ENCODE measurements at places on chromosomes 13 and 19.

GRCh38 chr19:54481326-54481930 lies 8.3 kb upstream of the CDC42EP5 start:
- DNase-seq, result peak; percentile 49

DNA sequence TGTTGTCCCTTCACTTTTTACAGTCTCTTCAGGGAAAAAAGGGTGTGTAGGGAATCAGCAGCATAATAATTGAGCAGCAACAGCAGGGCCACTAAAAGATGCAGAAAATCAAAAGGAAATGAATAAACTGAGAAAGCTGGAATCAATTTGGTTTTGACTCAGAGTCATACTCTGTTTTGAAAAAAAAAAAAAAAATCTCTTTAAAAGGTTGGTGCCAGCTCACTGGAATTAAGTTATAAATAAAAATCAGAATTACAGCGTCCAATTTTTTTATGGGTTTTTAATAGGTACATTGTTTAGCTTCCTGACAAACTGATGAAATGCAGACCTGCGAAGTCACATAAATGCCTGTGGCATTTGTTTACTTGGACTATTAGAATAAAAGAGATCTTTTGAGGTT lies 231.9 kb downstream of the COG6 start:
- DNase-seq, result no peak

GRCh38 chr19:49690079-49690655 lies 749 bp upstream of the CPT1C start:
- DNase-seq, result no peak

DNA sequence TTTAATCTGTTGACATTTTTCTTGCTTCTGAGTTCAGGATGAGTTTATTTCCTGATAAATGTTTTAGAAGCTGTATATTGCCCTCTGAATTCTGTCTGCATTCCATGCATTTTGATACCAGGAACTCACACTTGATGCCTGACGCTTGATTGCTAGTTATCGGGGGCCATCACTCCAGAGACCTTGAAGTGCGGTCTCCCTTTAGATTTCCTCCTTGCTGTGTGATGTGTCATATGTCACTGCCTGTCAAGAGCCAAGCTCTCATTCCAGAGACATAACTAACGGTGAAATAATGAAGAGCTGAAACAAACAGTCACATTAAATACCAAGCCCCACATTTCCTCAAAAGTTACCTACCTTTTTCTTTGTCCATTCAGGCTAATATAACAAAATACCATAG lies 155.5 kb downstream of the TNFSF13B start:
- no peak for DNase-seq

- DNase-seq, result no peak
Measured at GRCh38 chr19:18362934-18363542, 22.6 kb downstream of the PGPEP1 start.

DNA sequence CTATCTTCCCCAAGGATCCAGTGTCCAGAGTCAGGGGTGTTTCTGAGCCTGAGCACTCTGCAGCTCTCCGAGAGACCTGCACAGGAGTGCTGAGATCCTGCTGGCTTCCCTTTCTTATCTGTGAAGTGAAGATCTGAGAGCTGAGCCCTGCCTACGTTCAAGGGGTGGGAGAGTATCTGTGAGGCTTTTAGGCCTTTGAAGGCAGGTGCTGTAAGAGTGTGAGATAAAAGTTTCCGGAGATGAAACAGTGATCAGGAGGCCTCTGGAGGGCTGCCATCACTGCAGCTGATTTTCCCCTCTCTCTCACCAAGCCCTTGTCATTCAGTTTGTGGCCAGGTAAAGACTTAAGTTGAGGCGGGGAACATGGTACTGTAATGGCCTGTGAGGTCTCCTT lies 83.1 kb downstream of the AKAP11 start:
- DNase-seq, result peak; percentile 61

DNA sequence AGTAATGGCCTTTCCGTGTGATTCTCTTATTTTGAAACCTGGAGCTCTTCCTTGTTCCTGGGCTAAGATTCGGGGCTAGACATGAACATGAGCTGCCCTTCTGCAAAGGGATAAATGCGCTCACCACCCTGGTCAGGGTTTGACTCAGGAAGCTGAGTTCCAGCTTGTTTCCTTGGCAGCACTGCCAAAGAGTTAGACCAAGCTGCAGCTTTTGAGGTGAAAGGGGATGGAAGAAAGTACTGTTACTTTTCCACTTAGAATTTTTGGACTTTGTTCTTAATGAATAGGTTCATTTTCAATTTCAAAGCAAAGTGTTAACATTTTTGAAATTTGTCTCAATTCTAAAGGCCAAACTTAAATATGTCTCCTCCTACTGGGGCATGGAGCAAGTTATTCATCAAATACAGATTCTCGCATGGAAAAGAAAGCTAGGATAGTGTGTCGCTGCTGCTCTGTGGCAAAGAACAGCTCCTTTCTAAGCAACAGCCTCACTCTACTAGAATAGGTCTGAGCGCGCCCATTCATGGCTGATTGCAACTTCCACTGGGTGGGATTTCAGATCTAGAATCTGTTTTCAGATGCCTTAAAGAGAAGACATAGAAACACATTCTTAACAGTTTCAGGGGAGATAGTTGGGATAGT lies 2.2 kb downstream of the RGCC start:
- peak; percentile 29 for DNase-seq

DNA sequence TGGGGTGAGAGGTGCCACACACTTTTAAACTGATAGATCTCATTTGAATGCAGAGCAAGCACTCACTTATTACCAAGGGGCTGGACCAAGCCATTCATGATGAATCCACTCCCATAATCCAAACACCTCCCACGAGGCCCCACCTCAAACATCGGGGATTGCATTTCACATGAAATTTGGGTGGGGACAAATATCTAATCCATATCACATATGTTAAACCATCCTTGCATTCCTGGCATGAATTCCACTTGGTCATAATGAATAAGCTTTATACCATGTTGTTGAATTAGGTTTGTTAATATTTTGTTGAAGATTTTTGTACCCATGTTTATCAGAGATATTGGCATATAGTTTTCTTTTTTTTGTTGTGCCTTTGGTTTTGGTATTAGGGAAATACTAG lies 1198.7 kb upstream of the ATXN8OS start:
- DNase-seq, result no peak

DNA sequence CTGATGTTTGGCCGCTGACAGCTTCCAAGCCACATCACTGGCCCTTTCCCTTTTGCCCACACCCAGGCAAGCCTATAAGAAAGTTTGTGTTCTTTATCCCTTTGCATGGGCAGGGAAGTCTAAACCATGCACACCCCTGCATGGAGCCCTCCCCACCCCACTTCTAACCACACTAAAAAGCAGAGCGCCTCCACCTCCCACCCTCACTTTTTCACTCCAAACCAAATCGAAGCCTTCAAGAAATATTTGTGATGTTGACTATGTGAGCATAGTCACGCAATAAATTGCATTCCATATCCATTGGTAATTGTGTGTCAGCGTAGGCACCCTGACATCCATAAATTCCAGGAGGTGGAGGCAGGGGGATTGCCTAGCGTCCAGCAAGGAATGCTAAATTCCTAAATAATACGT lies 104.4 kb upstream of the LSM14A start:
- no peak for DNase-seq

- no peak for DNase-seq
Measured at GRCh38 chr13:109383683-109384082, 402.7 kb downstream of the IRS2 start.

- DNase-seq, result peak; percentile 56
Measured at GRCh38 chr19:10552510-10553053, 8.9 kb downstream of the ATG4D start.

GRCh38 chr19:29321116-29321515 lies 108.2 kb upstream of the UQCRFS1 start:
- DNase-seq, result no peak

- DNase-seq, result no peak
Measured at GRCh38 chr13:33494596-33495204, 209.1 kb upstream of the STARD13 start.

DNA sequence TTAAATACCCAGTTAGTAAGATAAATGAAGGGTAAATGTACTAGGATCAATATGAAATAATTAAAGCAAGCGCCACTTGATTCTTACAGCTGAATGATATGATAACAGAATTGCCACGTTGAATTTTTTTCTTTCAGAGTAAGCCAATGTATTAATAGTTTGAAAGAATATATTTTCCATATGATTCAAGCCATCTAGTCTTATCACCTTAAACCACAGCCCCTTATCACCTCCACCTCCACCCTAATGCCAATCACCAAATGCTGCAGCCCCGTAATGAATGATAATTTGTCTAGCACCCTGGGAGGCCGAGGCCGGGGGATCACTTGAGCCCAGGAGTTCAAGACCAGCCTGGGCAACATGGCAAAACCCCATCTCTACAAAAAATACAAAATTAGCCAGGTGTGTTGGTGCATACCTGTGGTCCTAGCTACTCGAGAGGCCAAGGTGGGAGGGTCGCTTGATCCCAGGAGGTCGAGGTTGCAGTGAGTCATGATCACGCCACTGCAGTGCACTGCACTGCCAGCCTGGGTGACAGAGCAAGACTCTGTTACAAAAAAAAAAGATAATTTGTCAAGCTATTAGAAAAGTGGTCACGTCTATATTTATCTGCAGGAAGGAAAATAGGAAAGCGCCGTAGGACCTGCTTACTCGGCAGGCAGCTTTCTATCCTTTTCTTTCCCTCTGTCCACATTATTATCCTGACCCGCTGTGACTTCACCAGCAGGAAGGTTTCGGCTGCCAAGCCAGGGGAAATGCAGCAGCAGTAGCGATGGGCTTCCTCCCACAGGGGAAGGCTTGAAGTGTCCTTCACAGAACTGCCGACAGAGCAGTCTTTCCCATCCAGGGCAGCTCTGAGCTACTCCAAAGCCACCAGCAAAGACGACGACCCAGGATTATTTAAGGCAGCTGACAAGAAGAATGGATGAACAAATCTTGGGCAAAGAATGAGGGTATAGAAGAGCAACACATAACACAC lies 19.7 kb upstream of the CLN5 start:
- no peak for DNase-seq

Measured in stimulated activated naive CD8-positive, alpha-beta T cell treated with anti-CD3 and anti-CD28 coated beads, Interleukin-15, Interleukin-2, amounts not matched to agents 100 U/mL and 50 U/mL, for 24 hours (primary cell).